ENCODE measurements at places on chromosomes 2 and 18. TPM values are rescaled to one million over a fixed set of nuclear protein-coding genes. Genes with fewer than 3 reads are reported as not detected.

SNORC gene
- 2.4 TPM for total RNA-seq

CPO gene
- total RNA-seq: not detected

ITPRIPL1 gene
- total RNA-seq: 4.9 TPM

TNS1 gene
- 3.7 TPM for total RNA-seq

C2orf15 gene
- total RNA-seq: 4.5 TPM

KCNIP3 gene
- total RNA-seq: 4.9 TPM

SPP2 gene
- total RNA-seq: not detected

TCF4 gene
- 616 TPM for total RNA-seq

HNMT gene
- 64.0 TPM for total RNA-seq

IL36B gene
- total RNA-seq: not detected

IL1A gene
- total RNA-seq: 0.41 TPM

GALM gene
- 2.9 TPM for total RNA-seq

DNER gene
- 79.9 TPM for total RNA-seq

Data from frontal cortex (tissue), 4 donors.